H4 (cell line): ENCODE measurements at places on chromosomes 5 and 9.

GRCh38 chr5:170190436-170191134 lies 42.2 kb upstream of the C5orf58 start:
- no peak for DNase-seq

- no peak for DNase-seq
Measured at GRCh38 chr9:34413231-34413852, 36.6 kb upstream of the MYORG start.

DNA sequence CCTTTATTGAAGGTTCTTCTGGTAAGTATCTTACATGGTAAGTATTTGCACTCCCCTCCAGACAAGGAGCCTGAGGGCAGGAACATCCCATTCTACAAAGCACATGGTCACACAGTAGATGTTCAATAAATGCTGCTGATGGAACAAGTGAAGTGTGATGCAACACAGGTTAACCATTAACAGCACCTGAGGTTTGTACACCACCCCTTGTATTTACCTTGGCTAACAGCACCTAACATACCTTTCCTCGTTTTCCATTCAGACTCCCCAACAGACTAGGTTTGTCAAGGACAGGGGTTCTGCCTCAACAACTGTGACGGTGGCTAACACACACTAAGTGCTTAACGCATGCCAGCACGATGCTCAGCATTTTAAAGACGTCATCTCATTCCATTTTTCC lies 213.6 kb downstream of the MAPKAP1 start:
- no peak for DNase-seq

DNA sequence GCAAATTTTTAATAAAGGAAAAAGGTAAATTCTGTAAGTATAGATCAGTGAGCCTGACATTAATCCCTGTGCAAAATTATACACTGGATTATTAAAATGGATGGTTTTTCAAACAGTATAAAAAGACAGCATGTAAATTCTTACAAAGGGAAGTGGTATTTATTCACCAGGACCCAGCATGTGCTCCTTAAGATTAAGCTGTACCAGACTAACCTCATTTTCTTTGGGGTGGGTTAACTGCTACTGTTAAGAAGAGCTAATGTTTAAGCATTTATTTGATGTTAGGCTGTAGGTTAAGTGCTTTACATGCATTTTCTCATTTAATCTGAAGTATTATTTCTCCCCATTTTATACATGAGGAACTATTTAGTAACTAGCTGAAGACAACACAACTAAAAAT lies 60.3 kb upstream of the RFX3 start:
- DNase-seq: no peak

GRCh38 chr5:148776780-148777179 lies 49.6 kb upstream of the ADRB2 start:
- peak; percentile 82 for DNase-seq

DNA sequence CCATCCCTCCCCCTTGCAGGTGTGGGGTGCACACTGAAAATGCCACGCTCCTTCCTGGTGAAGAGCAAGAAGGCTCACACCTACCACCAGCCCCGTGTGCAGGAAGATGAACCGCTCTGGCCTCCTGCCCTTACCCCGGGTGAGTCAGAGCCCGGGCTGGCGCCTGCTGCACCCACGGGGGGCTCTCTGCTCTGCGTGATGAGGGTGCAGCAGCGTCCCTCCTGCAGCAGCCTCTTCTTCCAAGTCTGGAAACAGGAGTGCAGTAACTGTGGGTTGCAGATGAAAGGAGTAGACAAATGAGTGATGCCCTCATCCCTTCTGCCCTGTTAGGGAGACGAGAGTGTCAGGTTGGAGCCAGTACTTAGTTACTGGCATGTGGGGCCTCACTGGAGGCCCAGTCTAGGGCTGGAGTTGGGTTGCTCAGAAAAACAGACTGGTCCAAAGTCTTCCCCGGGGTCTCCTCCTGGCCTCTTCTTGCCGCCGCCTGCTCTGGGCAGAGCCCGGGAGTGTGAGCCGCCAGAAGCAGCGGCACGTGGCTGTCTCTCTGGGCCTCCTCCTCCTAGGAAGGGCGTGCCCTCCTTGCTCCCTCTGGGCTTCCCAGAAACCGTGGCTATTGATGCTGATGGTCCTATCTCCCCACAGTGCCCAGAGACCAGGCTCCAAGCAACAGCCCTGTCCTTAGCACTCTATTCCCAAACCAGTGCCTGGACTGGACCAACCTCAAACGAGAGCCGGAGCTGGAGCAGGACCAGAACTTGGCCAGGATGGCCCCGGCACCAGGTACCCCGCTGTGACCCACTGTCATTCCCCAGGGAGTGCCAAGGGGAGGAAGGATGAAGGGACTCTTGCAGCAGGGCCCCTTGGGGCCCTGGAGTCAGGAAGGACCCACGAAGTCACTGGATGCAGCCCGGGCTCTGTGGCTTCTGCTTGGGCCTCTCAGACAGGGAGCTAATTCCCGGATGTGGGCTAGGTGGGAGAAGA lies 8.4 kb downstream of the GFI1B start:
- no peak for DNase-seq

DNA sequence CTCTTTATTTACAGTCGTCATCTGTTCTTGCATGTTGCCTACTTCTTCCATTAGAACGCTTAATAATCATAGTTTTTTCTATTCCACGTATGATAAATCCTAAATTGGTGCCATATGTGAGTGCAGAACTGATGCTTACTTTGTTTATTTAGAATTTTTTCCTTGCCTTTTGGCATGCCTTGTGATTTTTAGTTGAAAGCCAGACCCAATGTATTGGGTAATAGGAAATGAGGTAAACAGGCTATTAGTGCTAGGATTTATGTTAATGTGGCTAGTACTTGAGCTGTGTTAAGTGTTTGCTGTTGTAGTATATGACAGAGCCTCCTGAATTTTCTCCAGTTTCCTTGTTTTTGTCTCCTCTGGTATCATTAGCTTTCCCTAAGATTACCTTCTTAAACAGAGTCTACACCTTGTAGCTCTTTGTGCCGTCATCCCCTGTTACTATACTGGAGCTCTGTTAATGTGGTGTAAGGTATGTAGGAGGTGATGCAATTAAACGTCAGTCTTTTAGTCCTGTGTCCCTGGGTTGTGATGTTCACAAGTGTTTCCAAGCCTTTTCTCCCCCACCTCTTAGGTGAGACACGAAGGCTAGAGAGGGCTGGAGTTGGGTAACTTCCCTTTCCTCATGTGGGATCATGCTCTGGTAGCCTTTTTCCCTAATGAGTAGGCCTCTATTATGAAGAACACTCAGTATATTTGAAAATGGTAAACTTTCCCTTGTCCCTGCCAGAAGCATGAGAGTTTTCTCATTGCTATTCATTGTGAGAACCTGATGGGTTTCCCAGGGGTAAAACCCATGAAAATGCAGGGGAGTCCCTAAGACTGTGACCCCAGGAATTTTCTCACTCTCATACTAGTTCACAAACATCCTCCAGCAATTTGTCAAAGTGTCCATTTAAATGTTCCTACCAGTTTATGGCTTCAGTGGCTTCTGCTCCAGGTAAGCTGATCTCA lies 21.2 kb downstream of the SPATA31D3 start:
- DNase-seq: no peak
